ENCODE measurements at places on chromosomes 2 and 18.

DNA sequence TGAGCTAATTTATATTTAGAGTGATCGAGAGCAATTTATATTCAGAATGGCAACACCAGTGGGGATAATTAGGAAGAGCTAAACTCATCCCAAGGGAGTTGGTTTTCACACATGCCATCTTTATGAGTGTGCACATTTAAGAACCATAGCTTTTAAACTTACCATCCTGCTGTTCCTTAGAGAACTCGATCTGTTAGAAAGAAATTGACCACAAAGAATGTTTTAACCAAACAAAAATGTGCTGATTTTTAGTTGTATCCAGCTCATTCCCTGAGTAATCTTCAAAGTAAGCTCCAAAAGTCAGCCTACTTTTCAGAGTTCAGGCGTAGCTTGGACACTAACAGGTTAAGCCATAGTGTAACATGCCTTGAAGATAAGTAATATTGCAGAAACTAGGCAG lies 12.6 kb downstream of the MYL1 start:
- DNase-seq: no peak

DNA sequence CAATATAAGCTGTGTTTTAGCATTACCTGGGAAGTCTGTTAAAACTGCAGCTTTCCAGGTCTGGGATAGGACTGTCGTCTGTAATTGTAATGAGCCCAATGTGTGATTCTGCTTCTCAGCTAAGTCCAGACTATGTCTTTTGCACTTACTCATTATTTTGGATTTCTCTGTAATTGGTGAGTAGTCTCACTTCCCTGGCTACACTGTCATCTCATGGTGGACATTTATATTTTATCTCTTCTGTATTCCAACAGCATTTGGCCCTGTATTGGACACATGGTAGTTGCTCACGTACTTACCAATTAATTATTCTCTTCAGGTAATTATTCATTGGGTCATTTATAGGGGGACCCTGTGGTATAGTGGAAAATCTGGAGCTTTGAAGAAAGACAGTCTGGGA lies 28.0 kb downstream of the LHCGR start:
- no peak for DNase-seq

DNA sequence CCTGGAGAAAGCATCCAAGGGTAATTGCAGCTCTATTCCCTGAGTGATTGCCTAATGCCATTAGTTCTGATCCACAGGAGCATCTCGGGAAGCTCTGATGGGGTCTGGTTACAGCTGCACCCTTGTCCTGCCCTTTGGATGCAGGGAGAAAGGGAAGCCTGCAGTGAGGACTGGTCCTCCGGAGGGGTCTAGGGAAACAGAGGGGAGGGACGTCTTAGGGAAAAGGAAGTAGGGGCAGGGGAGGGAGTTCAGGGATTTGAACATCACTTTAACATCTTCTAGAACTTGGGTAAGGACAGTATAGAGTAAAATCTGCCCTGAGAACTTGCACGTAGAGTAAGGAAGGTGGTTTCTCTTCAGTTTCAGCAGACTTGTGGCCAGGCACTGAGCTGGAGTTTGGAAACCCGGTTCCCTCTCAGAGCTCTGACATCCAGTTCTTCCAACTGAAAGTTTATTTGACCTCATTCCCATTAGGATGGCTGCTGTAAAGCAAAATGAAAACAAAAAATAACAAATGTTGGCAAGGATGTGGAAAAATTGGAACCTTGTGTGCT lies 20.5 kb downstream of the ONECUT2 start:
- DNase-seq: no peak

DNA sequence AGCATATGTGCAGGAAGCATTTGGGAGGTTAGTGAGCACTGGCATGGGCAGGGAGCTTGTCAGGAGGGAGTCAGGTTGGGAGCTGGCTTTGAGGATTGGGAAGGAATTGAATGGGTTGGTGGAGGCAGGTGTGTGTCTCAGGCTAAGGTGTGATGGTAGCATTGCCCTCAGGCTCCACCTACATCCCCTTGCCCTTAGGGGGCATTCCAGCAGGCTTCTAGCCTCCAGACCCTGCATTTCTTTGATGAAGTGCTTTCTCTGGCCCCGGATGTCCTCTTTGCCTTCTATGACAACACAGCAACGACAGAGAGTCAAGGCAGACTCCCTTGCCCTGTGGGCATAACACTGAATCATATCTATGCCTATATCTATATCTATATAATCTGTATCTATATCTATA lies 13.5 kb downstream of the RHBDD1 start:
- no peak for DNase-seq

GRCh38 chr2:105797298-105797819 lies 52.6 kb downstream of the NCK2 start:
- no peak for DNase-seq

DNA sequence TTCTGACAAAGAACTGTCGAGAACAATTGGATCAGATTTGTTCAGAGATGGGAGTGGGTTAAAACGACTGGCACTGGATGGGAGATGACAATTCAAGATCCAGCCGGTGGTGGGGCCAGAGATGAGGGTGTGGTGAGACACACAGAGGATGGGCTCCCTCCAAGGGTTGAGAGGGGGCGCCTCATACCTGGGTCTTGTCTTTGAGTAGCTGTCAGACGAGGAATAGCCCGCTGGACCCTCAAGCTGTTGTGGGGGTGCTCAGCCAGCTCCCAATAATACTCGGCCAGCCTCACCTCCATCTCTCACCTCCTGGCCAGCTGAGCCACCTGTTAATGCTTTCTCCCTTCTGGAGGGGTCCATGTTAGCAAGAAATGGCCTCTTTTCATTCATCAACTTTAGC lies 14.0 kb downstream of the INPP5D start:
- DNase-seq: no peak

DNA sequence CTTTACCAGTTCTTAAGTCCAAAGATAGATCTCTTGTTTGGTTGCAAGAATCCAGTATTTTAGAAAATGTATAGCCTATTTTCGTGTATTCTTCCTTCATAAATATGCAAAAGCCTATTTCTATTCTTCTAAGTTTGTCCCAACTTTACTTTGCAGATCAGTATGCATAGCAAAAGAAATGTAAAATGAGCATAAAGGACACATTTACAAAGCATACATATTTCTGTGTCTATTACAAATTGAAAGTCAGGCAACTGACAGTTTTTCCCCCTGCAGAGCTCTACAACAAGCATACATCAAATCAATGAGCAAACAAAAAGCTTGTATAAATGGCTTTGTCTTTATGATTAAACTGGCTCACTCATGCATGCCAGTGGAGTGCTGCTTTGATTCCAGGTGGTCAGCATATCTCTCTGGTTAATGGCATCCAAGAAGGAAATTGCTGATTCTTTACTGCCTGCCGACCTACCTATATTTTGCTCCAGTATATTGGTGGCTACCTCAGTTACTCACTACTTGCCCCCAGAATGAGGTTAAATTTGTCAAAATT lies 10.0 kb upstream of the VPS54 start:
- no peak for DNase-seq

All from stimulated activated CD8-positive, alpha-beta memory T cell treated with anti-CD3 and anti-CD28 coated beads, Interleukin-15, amount 100 ng/mL, for 4 hours (primary cell).